Vein endothelial cell (primary cell): ENCODE measurements at places on chromosomes 7 and 10. TPM values are rescaled to one million over a fixed set of nuclear protein-coding genes. Genes with fewer than 3 reads are reported as not detected.

The CALHM3 gene
- total RNA-seq = not detected in 2 replicates

The TAS2R41 gene
- 0.19 TPM in 1 of 2 replicates, not detected in the other for total RNA-seq

The GPER1 gene
- total RNA-seq = 2.3 and 4.5 TPM in 2 replicates

The LAMB1 gene
- total RNA-seq = 725 and 949 TPM in 2 replicates

The EMX2 gene
- total RNA-seq = not detected in 2 replicates

The KCNH2 gene
- under 0.01 TPM in 1 of 2 replicates, not detected in the other for total RNA-seq
